ENCODE measurements at places on chromosomes 12 and 14.

DNA sequence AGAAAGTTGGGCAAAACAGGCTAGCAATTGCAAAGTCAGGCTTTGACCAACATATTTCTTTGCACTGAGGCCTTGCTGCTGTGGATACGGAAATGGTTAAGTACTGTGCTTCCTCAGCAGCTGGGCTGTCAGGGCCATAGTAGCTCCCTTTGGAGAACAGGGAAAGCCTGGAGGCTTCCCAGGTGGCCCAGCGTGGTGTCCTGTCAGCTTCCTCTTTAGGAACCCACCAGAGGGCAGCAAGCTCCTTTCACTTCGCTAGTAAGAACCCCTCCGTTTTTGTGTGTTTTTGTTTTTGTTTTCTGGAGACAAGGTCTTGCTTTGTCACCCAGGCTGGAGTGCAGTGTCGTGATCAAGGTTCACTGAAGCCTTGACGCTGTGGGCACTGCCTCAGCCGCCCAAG is 1.7 kb upstream of the CFAP251 start:
- DNase-seq = no peak

GRCh38 chr12:7142056-7142644 is 12.0 kb downstream of the CLSTN3 start:
- DNase-seq = peak; percentile 18

GRCh38 chr14:92539419-92539818 is 25.8 kb downstream of the RIN3 start:
- DNase-seq = no peak

DNA sequence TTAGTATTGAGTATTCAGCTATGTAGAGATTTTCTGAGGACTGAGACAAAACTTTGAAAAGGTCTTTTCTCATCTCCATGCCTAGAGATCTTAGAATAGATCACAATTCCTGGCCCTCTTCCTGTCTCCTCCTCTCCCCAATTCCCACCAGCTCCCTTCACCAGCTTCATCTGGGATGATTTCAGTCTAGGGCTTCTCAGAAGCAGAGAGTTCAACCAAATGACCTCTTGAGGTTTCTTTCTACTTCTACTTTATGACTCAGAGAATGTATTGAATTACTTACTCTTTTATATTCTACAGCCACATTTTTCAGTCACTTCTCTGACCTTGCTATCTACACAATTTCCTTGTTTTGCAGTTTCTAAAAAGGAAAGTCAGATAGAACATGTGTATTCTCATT is 19.4 kb upstream of the SNX6 start:
- no peak for DNase-seq

DNA sequence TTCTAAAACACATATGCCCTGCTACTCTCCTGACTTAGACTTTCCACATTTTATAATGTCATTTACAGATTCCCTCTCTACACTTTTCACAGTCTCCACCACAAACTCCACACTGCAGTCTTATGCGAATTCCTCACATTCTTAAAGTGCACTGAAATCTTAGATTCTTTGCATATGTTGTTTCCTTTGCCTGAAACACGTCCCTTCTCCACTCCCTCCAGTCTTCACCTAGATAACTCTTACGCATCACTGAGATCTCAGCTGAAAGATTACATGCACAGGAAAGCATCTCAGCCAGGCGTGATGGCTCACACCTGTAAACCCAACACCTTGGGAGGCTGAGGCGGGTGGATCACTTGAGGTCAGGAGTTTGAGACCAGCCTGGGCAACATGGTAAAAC is 3.8 kb upstream of the ARHGAP9 start:
- no peak for DNase-seq

GRCh38 chr12:90338365-90338764 is 616.6 kb downstream of the CCER1 start:
- no peak for DNase-seq

DNA sequence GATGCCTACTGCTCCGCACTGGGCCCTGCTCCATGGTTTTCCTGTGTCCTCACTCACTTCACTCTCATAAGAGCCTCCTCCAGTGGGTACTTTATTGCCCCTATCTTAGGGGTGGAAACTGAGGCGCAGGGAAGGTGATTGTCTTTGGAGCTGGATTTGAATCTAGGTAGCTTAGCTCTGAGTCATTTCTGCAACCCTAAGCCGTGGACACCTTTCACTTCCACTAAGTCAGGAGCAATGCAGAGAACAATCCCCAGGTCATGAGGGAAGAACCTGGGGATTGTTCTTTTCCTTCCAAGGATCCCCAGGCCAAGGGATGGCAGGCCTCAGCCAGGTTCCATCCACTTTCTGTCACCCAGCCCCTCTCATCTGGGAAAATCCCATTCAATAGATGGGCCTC is 20.3 kb downstream of the VDR start:
- DNase-seq = no peak

- DNase-seq = no peak
Observed at GRCh38 chr12:18387706-18388105, 126.4 kb downstream of the PIK3C2G start.

DNA sequence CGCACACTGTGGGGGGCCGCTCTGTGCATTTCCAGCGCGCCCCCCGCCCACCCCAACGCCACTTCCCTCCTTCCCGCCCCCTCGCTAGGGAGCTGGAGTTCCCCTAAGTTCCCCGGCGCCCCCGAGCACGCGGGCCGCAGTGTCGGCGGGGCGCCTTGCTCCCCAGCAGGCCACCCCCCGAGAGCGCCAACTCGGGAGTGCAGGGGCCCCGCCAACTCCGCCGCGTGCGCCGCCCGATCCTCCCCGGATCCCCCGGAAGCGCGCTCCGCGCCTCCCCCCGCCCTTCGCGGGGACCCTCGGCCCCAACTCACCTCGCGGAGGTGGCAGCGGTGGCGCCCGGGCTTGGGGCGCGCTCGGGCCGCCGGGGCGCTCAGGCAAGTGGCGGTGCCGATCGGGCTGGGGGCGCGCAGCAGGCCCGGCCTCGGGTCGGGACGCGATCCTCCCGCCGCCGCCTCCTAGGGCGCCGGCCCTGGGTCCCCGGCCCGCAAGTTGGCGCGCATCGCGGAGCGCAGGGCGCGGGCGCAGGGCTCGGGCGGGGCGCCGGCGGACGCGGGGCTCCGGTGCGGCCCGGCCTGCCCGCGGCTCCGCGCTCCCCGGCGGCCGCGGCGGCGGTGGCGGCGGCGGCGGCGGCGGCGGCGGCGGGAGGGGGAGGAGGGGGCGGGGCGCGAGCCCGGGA is at the start of gene NCOR2:
Gene NCOR2, minus strand, starts transcription at position 616 of the 676 bp plus-strand sequence. CDS start 72,361 bp downstream, outside the sequence.
- no peak for DNase-seq

DNA sequence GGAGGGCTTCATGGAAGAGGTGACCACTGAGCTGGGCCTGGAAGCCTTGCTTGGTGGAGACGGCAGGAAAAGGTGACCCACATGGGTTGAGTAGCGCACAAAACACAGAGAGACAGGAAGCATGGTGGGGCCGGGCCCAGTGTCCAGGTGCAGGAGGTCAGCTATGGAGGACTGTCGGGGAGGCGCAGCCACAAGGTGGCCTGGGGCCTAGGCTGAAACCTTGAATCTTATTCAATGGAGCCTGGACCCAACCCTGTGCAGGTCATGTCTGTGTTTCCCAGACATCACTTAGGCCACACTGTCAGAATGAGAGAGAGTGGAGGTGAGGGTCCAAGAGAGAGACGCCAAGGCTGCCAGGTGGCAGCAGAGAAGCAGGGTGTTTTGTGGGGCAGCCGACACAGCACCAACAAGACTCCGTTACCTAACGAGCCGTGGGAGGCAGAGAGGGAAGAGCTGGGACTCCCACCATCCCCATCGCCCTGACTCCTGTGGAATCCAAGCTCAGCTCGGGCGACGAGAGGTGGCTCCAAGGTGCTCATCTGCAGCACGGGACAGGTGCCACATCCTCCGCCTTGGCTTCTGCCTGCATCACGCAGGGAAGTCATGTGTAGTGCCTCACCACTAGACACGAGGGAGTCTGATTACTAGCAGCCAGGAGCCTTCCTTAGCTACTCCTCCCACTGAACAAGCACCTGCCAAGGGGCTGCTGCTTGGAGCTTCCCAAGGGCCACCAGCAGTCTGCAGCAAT is 38.7 kb downstream of the DEGS2 start:
- DNase-seq = no peak

DNA sequence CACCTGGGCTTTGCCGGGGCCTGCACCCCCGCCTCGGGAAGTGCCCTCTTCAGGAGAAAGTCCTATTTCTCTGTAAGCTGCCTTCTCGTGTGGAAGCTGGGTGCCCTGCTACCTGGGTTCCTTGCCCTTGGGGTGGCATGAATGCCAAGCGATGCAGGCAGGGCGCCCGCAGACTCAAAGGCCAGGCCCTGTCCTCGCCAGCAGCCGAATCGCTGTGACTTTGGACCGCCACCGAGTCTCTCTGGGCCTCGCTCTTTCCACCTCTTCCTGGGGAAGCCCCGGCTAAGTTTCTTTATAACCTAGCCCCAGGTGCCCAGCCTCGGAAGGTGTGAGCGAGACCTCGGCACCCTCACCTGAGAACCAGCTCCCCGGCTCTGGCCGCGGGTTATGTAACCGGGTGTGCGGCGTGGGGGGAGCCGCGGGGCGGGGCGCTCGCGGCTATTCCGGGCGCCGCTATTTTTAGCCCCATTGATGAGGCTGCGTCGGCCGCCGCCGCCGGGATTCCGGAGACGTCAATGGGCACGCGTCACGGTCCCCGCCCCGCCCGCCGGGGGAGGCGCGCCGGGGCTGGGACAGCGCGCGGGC is 14.6 kb upstream of the NR4A1 start:
- DNase-seq = peak; percentile 80

DNA sequence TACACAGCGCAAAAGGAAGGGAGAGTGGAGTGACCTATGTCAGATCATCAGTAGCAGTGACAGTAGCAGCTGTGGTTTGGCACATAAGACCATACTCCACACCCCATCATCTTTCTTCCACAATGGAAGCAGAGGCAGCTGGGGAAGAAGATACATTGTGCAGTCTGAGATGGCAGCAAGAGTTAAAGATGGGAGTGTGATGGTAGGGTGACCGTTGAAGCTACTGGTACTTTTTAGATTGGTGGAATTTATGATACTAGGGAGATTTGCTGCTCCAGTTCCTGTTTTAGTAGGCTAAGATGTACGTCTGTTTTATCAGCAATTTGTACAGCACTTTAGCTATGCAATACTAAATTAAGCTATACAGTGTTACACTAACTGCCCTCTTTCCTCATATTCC is 291.0 kb downstream of the FUT8 start:
- DNase-seq = no peak

- DNase-seq = no peak
Observed at GRCh38 chr12:27571463-27571862, 47.5 kb downstream of the PPFIBP1 start.

DNA sequence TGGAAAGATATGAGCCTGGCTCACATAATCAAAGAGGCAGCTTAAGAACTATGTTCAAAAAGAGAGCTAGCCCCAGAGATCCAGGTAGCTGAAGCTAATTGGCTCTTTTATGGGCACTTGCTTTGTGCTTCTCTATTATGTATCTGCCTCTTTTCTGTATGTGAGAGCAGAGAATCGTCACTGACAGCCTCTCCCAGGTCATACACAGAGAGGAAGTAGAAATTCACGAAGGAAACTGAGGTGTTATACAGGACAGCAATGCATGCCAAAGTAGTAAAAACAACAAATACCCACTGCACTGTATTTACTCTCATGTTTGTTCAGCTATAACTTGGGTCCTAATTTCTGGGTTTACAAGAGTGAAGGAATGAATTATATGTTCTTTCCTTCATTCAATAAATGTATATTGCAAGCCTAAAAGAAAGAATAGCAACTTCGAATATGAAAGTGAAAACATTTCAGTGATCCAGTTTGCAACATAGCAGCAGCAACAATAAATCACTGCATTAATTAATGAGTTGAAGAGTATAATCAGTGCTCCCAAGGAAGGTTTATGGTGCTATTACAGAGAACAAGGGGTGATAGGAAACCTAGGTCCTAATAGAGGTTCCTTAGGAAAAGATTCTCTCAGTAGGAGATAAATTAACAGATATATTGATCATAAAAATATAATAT is 47.1 kb upstream of the ATXN7L3B start:
- no peak for DNase-seq

- no peak for DNase-seq
Observed at GRCh38 chr14:53090853-53091252, 62.3 kb downstream of the DDHD1 start.

- no peak for DNase-seq
Observed at GRCh38 chr12:16359512-16360491, 12.4 kb downstream of the MGST1 start.

GRCh38 chr14:64815257-64815656 is 64.5 kb downstream of the SPTB start:
- DNase-seq = no peak

DNA sequence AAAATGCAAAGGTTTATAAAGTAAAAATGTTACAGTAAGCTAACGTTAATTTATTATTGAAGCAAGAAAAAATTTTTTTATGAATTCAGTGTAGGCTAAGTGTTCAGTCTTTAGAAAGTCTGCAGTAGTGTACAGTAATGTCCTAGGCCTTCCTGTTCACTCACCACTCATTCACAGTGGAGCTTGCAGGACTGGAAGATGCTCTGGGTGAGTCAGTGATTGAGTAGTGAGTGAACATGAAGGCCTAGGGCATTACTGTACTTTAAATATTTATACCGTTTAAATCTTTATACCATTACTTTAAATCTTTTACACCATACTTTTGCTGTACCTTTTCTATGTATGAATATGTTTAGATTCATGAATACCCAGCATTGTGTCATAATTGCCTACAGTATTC is 120.3 kb upstream of the SLC38A4 start:
- no peak for DNase-seq

- no peak for DNase-seq
Observed at GRCh38 chr12:97299847-97300246, 162.8 kb upstream of the RMST start.

DNA sequence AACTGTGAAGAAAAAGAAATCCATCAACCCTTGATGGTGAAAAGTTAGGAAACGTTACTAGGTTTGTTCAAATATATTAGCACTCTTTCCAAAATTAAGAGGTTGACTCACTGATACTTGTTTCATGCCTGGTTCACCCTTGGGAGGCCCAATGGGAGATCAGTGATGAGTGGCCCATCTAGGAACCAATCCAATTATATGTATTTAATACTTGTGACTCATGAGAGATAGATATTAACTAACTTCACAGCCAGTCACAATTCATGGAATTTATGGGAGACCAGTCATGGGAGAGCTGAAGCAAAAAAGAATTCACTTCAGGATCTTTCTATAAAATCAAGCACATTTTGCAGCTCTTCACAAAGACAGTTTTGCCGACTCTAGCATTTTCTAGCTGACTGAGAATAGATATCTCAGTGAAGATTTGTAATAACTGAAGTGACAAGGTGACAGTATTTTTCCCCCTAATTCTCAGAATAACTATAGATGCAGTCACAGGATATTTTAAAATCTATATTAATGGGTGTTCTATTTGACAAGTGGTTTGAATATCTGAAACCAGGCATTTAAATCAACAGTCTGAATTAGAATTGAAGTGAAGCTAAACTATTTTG is 230.2 kb downstream of the EPS8 start:
- DNase-seq = no peak

- no peak for DNase-seq
Observed at GRCh38 chr14:104599446-104599845, 5.1 kb downstream of the TMEM179 start.

GRCh38 chr12:25388183-25388582 is 137.5 kb upstream of the KRAS start:
- no peak for DNase-seq
